Ascending aorta (tissue), 2 donors: ENCODE measurements at places on chromosomes 7 and 10.

- no peak for DNase-seq
These were observed 77.0 kb upstream of the PODXL start for GRCh38 chr7:131633342-131633843.

GRCh38 chr7:91557789-91558404, 293.7 kb downstream of the FZD1 start:
- DNase-seq, result no peak

GRCh38 chr10:133445268-133445732, 8.4 kb upstream of the SCART1 start:
- DNase-seq, result no peak

GRCh38 chr7:45387837-45388236, 186.3 kb upstream of the ADCY1 start:
- DNase-seq, result no peak

DNA sequence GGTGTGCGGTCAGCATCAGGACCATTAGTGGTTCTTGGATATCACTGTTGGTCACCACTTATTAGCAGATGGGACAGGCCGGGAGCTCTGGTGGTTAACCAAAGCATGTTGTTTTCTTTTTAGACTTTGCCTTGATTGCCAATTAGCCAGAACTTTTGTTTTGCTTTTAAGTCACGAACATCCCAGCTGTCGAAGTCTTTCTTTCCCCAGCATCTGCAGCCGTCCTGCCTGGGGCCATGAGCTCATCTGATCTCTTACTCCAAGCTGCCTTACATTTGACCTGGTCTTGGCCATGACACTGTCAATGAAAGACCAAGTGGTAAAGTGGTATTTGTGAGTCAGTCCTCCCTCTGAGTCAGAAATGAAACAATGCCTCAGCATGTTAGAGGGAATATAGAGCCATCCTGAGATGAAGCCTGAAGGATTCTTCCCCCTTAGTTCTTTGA, 53.9 kb upstream of the CREB5 start:
- no peak for DNase-seq

DNA sequence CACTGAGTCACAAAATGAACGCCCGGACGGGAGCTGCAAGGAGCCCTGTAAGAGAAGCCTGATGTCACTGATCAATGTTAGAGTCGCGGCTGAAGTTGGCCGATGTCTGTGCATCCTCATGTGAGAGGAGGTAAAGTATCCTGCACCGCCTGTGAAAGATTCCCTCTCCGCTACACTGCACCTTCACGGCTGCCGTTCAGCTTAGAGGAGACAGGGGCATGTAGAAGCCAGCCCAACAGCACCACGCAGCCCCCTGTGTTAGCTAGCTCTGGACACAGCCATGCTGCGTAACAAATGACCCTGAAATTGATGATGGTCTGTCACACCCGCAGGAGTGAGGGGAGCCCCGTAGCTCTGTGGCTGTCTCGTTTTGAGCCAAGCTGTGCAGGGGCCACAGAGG, 81.5 kb upstream of the DIP2C start:
- no peak for DNase-seq

- DNase-seq, result no peak
These were observed 137.3 kb downstream of the SDK1 start for GRCh38 chr7:3438352-3438751.

- DNase-seq, result no peak
These were observed 36.4 kb downstream of the GDI2 start for GRCh38 chr10:5776881-5777197.

DNA sequence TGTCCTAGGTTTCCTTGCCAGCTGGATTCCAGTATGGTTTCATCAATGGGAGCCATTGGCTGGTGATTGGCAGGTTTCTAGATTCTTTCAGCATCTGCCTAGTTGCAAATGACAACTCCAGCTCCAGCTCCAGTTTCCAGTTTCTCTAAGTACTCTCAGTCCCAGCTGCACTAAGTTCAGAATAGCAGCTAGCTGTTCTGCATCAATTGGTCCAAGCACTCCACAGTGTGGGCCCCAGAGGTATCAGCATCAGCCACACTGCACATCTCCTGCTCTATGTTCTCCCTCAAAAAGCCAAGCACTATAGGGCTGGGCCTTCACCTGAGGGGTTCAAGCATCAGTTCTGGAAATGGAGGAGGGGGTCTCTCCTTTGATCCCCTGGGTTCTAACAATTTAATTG, 143.4 kb downstream of the VPS50 start:
- no peak for DNase-seq

DNA sequence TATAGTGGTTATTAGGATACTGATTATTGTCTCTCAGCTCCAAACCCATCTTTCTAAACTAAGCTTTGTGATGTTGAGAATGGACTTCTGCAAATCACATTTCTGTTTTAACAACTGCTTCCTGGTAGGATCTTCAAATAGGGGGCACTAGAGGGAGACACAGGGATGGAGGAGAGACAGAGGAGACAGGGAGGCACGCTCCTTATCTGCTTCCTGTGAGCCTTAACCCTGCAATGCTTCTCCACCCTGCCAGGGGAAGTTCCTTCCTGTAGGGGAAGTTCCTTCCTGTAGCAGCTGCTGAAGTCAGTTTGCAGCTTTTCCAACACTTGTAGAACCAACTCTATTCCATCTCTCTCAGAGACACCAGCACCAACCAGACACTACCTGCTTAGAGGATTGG, 847.2 kb downstream of the CCSER2 start:
- no peak for DNase-seq

DNA sequence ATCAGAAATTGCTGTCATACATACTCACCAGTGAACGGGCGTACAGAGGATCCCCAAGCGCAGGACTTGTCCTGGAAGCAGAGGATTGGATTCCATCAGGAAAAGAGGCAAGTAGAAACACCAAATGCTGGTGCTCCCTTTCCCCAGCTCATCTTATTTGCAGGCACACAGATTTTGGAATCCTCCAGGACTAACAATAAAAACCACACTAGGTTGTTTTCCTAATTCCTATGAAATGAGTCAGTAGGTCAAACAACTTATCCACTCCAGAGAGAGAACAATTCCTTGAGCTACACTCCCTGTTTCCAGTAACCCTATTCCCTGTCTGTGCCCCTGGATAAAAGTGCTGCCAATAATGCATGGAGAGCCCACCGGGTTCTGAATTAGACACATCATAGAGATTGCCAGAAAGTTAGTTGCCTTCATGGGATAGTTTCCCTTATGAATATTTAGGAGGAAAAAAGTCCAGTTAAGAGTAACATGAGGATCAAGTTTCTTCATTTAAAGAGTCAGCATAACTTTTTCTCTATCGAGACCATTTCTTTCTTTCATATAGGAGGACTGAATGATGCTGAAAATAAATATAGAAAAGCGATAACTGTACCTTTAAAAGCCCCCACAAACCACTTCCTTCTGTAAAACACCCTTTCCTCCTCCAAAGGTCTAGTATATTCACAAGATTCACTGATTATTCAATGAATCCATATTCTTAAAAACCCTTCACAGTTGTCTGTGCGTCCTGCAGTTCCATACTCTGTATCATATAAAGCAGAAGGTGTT, 178.3 kb upstream of the KLF14 start:
- DNase-seq, result no peak
